Right hindlimb (tissue), 1 donor: ENCODE measurements at places on chromosomes 16 and 17.
A peak's percentile ranks its signal among the peaks of the same experiment; 100 is the strongest.

- DNase-seq, result no peak
Measured at GRCh38 chr16:1026784-1027500, 45.4 kb downstream of the SOX8 start.

- no peak for DNase-seq
Measured at GRCh38 chr17:27569257-27569722, 61.7 kb upstream of the LGALS9 start.

DNA sequence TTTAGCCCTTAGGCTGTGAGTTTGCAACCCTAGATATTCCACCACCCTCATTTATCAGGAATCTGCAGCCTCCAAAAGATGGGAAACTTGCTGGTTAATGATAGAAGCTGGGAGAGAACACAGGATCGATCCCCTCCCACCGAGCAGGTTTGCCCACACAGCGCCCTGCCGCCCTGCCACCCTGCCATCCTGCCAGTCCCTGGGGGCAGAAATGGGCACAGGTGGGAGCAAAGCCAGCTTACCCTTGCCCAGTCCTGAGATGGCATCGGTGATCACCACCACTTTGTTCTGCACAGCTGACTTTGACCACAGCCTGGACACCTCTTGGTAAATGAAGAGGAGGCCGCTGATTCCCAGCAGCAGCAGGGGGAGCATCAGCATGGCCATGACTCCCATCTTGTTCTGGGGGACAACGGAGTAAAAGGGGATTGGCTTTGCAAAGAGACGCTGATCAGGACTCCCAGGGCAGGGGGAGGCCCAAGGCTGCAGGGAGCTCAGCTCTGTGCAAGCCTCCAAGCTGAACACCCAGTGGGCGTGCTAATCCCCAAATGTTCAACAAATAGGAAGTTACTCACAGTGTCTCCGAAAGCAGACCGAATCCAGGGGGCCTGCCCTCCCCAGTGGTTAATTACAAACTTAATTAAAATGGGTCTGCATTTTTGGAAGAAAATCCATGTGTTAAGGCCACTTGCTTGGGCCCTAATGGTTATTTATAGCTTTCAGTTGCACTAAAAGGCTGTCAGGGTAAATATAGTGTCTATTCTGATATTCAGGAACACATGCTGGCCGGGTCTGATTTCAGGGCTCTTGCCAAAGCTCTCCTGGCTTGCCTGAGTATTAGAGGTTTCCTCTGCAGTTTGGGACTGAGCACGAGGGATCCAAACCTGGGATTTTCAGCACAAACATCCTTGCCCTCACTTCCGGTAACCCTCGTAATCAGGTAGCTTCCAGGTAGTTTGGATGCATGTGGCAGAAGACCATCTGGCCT lies at the start of gene DHRS7C:
Gene DHRS7C, minus strand, starts transcription at position 704 of the 988 bp plus-strand sequence. Its CDS starts 308 bp downstream, at position 396.
- peak; percentile 60 for DNase-seq

DNA sequence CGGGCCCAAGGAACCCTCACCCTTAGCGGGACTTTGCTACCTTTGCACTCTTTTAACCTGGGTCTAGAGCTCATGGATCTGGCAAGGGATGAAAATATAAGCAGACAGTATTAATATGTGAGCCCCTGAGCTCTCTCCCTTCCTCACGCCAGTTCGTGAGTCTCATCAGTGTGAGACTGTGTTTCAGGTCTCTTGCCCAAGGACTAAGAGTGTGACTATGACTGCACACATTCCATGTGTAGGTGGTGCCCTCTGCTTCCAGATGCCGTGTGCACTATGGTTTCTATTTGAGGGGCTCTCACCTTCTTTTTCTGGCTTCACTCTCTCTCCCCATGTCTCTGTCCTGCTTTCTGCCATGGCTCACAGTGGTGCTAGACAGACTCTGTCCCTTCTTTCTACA lies 40.5 kb downstream of the DHRS7B start:
- DNase-seq, result no peak

DNA sequence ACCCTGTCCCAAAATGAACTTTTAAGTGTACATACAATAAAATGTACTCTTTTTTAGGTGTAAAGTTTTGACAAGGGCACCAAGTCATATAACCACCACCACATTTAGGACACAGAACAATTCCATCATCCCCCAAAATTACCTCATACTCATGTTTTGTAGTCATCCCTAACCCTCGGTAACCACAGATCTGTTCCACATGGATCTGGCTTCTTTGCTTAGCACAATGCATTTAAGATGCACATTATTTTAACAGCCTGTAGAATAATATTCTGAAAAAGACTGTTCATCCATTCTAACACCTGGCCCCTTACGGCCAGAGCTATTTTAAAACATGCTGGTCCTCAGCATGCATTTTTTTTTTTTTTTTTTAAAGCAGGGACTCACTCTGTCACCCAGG lies 25.2 kb upstream of the CFAP20 start:
- no peak for DNase-seq

- DNase-seq, result peak; percentile 69
Measured at GRCh38 chr17:79192503-79193351, 118.1 kb downstream of the ENGASE start.

- peak; percentile 84 for DNase-seq
Measured at GRCh38 chr17:40355123-40355803, 9.3 kb downstream of the GJD3 start.

- DNase-seq, result no peak
Measured at GRCh38 chr17:80474231-80474960, 2.0 kb downstream of the NPTX1 start.

- no peak for DNase-seq
Measured at GRCh38 chr17:37726891-37727675, 17.8 kb downstream of the HNF1B start.

- DNase-seq, result no peak
Measured at GRCh38 chr17:45355087-45355486, 38.3 kb upstream of the MAP3K14 start.

DNA sequence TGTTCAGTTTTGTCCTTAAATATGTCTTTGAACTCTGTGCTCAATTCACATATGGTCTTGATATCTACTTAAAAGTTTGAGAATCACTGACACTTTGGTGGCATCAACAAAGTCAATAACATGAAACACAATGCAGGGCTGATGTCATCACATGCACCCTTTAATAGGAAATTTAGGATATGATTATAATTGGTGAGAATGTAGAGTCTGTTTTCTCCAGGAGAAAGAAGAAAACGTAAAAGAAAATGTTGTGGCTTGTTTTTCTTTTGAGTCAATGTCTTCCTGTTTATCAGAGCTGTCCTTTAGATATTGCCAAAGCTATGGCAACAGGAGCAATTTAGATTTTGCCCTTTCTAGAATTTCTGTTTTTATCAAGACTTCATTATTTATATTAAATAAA lies 396.9 kb downstream of the CDH13 start:
- DNase-seq, result no peak

GRCh38 chr16:54455030-54455725 lies 168.6 kb upstream of the IRX3 start:
- no peak for DNase-seq

DNA sequence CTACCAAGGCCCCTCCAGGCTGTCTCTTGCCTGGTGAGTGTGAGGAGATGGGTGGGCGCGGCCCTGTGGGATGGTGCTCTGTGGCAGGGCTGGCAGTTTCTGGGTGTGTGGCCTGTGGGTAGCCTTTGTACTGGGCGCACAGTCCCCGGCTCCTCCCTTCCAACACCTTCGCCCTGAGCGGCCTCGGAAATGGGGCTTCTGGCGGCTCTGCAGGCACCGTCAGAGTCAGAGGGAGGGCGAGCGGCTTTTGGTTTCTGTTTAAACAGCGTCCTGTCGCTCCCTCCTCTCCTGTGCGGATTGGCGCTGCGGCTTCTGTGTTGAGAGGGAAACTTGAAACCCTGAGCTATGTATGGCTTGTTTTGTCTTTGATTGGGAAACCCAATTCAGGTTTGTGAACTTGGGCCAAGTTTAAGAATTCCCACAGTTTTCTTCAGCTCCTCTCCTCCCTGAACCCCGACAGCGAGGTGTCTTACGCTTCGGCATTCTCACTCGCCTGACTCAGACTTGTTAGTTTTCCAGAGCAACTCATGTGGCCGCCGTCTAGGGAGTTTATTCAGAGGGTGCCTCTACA lies 8.3 kb upstream of the ZNF750 start:
- peak; percentile 72 for DNase-seq

GRCh38 chr16:63737633-63738032 lies 1384.2 kb downstream of the CDH11 start:
- no peak for DNase-seq

- no peak for DNase-seq
Measured at GRCh38 chr17:38766341-38766740, 13.8 kb downstream of the PSMB3 start.

GRCh38 chr17:63573634-63574033 lies 23.4 kb downstream of the DCAF7 start:
- DNase-seq, result no peak

GRCh38 chr17:36505171-36505570 lies 18.7 kb downstream of the ZNHIT3 start:
- no peak for DNase-seq

DNA sequence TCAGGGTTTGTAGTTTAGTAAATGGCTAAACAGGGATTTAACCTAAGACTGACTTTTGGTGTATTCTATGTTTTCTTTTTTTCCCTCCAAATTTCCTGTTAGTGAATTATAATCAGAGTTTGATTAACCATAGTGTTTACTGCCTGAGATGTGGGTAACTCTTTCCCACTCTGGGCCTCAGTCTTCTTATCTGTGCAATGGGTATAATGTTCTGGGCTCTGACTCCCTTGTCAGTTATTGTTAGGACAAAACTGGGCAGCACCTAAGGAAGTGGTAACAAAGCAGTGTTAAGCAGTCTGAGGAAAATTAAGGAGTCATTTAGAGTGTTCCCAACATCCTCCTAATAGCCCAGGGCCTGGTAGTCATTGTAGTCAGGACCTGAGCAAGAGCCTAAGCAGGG lies 206.4 kb upstream of the N4BP1 start:
- DNase-seq, result no peak

DNA sequence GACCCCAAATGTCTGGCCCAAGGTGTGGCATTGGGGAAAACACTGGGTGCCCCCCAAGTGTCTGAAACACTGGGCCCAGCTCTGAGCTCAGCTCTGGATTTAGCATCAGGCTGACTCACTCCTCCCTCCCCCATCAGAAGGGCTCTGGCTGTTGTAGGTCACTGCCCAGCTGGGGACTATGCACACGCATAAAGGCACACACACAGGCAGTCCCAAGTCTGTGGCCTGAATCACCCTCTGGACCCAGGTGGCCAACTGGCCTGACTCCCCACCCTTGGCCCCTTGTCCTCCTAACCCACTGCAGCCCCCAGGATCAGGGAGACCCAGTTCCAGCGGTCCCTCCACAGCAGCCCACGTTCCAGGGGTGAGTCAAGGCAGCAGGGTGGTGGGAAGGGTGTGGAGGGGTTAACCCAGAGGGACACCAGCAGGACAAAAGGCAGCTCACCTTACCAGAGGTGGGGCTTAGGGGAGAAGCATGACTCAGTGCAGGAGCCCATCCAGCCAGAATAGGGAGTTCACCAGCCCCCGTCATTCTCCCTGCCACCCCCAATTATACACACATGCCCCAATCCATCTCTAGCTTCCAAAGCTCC lies 47.0 kb downstream of the MYO18A start:
- DNase-seq, result no peak

DNA sequence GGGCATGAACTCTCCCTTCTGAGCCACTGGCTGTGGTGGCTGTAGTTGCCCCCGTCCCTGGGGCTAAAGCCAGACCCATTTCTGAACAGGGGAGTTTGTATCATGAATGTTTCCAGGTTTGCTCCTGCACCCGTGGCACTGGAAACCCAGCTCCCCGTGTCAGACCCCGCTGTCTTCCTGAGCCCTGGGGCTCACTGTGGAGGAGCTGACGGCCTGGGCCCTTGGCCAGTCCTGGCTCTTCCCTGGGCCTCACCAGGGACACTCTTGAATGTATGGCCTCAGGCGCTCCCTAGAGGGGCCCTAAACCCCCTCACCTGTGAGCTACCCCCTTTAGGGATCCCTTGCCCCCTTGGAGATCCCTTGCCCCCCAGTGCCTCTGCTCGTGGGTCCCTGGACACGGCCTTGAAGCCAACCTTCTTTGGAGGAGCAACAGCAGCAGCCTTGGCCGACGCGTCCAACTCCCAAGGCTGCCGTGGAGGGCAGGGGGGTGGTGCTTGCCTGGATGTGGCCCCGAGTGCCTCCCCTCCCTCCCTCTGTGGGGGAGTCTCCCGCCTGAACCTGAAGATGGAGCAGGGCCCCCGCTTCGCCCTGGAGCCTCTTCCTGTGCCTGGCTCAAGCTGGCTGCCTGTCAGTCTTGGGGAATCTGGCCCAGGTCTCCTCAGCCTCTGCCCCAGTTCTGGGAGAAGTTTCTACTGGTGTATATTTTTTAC lies 15.9 kb downstream of the CASKIN2 start:
- no peak for DNase-seq

GRCh38 chr17:78069695-78070094 lies 58.9 kb downstream of the TMC6 start:
- no peak for DNase-seq

GRCh38 chr16:64745258-64745930 lies 376.5 kb downstream of the CDH11 start:
- DNase-seq, result no peak

GRCh38 chr16:86566966-86567700 lies 504 bp downstream of the FOXC2 start:
- peak; percentile 61 for DNase-seq
